Stimulated activated CD4-positive, alpha-beta T cell treated with anti-CD3 and anti-CD28 coated beads, Interleukin-15, amount 100 ng/mL, for 48 hours (primary cell): ENCODE measurements at places on chromosomes 16 and 17.

DNA sequence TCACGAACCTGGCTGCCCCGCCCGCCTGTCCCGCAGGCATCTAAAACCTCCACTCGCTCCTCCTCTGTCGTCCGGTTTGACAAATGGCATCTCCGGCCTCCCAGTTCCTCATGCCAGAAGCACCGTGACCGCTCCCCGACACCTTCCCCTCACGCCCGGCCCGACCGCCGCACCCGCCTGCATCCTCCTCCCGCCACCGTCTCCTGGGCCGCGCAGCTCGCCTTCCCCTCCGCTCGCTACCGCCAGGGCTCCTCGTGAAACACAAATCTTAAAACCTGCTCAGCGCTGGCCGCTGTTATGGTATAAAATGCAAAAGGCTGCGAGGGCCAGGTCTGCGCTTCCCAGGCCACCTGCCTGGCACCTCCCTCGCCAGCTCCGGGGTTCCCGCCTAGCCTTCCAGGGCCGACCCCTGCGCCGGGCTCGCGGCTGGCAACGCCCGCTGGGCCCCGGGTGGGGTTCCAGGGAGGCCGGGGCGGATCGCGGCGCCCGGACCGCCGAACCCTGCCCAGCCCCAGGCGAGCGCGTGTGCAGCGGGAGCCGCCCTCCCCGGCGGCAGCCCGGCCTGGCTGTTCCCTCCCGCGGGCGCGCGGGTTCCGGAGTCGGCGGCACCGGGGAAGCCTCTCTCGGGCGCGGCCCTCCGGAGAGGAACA, 488 bp downstream of the SPSB3 start:
- no peak for DNase-seq

GRCh38 chr17:52376137-52376536, 217.6 kb upstream of the CA10 start:
- DNase-seq = no peak

DNA sequence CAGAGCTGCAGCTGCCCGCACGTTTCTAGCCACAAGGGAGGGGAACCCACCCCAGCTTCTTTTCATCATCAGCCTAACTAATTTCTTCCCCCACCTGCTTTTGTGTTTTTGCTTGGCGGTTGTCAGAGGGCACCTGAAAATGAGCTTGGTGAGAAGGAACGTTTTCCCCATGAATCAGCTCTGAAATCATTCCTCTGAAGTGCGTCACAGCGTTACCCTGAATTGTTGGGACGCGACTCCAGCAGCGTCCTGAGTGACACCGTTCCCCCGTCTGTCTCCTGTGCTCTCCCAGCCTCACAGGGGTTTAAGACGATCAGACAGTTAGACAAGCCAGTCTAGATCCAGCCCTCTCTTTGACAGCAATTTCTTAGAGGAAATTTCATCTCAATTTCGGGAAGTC, 722.9 kb upstream of the EEF2KMT start:
- DNase-seq = no peak

DNA sequence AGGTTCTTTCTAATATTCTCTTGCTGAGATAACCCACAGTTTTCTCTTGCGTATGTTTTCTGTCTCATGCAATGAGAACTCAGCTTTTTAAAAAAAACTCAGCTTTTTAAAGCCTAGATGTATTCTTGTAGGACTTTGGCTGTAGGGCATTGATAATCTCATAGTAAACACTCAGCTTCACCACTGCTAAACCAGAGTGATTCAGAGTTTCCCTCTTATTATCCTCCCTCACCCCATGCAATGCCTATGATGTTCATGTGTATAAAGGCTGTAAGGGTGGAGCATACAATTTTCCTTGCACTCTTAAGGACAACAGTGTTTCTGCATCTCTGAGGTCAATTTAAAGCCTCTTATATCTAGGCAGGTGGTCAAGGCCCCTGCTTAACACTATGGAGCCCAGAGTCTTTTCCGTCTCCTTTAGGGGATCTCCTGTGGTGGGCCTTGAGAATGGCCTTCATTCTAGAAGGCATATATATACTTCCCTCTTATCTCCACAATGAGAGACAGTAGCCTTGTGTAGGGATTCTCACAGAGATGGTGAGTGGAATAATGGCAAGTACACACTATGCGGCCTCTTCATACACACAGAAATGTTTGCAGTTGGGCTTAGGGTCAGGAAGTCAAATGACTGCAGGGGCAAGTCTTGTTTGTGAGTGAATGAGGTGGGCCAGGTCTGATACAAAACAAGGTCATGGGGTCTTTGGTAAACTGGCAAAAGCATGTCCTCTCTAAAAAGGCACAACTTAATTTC, 279.6 kb downstream of the HS3ST3A1 start:
- no peak for DNase-seq

DNA sequence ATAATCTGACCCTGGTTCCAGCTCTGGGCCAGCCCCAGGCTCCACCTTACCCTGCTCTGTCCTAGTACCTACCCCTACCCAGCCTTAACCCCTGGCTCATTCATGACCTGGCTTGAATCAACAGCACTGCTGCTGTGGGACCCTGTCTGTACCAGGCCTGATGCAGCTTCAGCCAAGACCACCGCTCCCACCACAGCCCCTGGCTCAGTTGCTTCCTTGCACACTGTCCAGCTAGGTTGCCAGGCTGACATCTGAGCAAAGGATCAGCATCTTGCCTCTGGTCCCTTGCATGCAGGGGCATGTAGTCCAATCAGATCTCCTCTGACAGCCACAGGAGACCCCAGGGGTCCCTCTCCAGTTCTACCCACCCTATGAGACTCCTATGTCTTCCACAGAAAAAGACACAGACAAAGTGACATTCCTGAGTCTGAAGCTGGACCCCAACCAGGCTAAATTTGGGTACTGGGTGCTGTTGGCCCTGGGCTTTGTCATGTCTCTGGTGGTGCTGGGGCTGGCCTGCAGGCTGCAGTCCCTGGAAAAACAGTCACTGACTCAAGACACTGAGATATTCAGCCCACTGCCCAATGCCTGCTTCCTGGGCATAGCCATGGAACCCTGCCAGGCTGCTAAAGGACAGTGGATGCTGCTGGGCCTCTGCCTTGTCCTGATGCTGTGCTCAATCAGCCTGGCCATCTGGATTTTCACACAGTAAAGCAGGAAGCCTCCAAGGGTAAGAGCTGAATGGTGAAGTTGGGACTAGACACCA, 3.9 kb upstream of the KCNH6 start:
- DNase-seq = no peak

DNA sequence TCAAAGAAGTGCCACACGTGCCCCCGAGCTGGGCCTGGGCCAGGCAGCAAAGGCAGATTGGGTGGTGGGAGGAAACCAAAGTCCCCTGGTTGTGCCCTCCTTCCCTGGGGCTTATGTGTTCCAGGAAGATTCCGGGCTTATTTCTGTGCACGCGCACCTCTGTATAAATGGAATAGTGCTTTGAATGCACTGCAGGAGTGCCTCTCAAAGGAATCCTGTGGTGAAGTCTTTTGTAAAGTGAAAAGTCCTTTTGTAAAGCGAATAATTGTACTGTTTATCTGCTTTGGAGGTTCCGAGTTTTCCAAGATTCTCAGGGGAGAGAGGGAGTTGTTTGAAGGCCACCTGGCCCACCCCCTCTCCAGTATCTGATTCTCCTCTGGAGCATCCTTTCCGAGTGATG, 26.8 kb downstream of the C17orf75 start:
- no peak for DNase-seq

GRCh38 chr16:89722392-89723278, 1.3 kb downstream of the ZNF276 start:
- DNase-seq = no peak

- DNase-seq = no peak
Observed at GRCh38 chr16:60363566-60363965, 1629.5 kb upstream of the GOT2 start.

- DNase-seq = no peak
Observed at GRCh38 chr16:85018529-85019236, 7.3 kb upstream of the ZDHHC7 start.

DNA sequence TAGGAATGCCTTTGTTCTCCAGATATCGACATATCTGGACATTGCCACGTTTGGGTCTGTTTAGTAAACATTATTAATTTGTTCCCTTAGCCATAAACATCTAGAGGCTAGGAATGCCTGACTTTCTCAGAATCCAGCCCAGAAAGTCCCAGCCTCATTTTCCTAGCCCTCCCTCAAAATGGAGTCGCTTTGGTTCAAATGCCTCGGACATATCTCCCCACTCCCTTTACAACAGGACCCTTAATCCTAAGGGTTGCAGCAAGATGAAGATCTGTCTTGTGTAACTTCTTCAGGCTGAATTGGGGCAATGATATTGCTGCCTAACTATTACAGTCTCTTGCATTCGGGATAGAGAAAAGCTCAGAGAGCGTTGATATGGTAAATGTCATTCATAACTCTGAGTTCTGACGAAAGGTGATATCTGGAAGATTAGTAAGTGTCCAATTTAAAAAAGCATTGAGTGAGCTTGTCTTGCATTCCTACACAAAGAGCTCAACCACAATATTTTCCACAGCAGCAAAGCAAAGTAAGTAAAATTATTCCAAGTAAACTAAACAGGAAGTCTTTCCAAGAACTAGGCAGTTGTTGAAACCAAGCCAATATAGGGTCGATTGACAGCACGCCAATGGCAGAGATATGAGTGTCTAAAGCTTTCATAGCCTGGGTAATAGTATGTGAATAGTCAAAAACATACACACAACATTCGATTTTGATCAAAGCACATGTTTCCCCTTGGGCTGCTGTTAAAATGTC, 46.0 kb upstream of the ARL4D start:
- DNase-seq = no peak

GRCh38 chr16:67652578-67653127, 7.4 kb downstream of the ACD start:
- DNase-seq = no peak

DNA sequence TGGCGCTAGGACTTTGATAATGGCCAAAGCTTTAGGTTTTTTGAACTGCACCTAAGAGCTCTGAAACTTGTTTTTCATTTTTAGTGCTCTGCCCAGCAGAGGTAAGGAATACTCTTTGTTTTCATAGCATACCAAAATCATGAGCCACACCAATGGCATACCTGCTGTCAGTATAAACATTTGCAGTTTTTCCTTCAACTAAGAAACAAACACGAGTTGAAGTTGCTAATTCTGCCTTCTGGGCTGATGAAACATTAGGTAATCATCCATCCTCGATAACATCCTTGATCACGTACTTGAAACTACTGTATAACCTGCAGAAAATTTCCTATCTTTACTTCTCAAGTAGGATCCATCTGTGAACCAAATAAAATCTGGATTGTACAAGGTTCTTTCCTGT, 20.6 kb upstream of the B4GALNT2 start:
- DNase-seq = no peak

GRCh38 chr17:73524941-73525679, 119.1 kb downstream of the SDK2 start:
- no peak for DNase-seq

GRCh38 chr17:30263552-30264333, 28.0 kb downstream of the BLMH start:
- no peak for DNase-seq

DNA sequence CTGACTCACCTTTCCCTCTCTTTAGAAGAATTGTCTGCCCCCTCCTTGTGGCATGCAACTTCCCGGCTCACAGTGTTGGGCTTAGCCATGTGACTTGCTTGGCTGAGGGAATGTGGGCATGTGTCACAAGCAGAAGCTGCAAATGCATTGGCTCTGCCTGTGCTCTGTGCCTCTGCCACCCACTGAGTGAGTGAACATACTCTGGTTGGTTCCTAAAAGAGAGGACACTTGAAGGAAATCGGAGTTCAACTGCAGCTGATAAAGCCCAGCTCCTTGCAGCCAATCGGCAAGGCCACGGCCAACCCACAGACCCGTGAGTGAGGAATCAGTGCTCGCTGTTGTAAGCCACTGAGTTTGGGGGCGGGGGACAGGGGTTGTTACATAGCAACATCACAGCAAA, 10.9 kb upstream of the GINS2 start:
- DNase-seq = no peak

DNA sequence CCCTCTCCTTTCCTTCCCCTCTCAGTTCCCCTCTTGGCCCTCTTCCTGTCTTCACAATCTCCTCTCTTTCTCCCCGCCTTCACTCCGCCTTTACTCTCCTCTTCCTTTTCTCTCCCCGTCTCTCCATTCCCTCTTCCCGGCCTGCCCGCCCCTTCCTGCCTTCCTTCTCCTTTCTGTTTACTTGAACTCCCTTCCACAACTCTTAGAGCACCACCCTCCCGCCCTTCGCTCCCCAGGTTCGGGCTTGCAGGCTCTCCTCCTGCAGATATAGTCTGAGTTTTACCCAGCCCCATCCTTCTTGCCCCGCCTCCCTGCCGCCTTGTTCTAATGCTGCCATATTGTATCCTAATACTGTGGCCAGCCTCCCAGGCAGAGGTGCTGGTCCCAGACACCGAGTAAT, 201.5 kb upstream of the N4BP1 start:
- no peak for DNase-seq

- no peak for DNase-seq
Observed at GRCh38 chr16:2016407-2016922, 3.1 kb upstream of the NPW start.

GRCh38 chr17:63314761-63315160, 131.3 kb downstream of the CYB561 start:
- no peak for DNase-seq

DNA sequence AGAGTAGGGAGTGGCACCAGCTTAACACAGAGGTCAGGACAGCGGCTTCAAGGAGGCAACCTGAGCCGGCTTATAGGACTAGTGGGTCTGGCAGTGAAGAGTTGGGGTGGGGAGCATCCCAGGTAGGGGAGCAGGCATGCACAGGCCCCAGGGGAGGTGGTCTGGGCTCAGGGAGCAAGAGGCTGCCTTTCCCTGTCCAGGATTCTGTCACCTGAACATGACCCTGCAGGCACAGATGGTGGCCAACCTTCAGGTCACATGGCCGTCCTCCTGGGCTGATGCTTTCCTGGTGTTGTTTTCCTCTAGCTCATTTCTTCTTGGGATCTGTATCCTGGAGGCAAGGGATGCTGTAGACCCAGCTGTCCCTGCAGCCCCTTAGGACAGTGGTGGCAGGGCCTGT, 3.5 kb upstream of the MYO15A start:
- DNase-seq = no peak

DNA sequence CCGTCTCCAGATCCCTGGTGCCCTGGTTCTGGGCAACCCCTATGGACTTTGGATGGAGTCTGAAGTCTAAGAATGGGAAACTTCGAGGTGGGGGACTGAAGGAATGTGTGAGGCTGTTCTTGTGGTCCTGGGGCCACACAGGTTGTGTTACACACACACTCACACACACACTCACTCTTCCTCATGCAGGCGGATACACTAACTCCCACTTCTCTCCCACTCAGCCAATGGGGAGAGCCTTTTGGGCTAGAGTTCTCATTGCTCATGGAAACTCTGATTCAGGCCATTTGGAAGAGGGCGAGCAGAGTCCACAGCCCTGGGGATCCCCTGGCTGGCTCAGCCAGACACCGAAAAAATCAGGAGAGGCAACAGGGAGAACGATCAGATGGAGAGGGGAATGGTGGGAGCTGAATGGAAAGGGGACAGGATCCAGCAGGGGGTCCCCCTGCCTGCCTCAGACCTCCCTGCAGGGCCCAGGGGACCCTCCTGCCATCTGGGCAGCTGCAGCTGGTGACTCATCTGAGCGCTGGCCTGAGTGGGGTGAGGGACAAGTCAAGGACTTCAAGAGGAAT, 9.1 kb downstream of the IGFBP4 start:
- no peak for DNase-seq
